A549 treated with Hydrocortisone at 1 μM for 4 hours (cell line): ENCODE measurements at places on chromosomes 1 and 21. TPM values are rescaled to one million over a fixed set of nuclear protein-coding genes. Genes with fewer than 3 reads are reported as not detected.

PCBP3 gene
- 1.1 to 1.2 TPM (median 1.2 TPM) in 5 replicates for total RNA-seq

PODN gene
- total RNA-seq: 0.05 TPM in 1 of 5 replicates, not detected in the others

TSSK3 gene
- 0.10 to 0.17 TPM (median 0.15 TPM) in 3 of 5 replicates, not detected in the others for total RNA-seq

CFHR5 gene
- total RNA-seq: not detected in 5 replicates

RALGPS2 gene
- 16.1 to 25.0 TPM (median 20.4 TPM) in 5 replicates for total RNA-seq

ASTN1 gene
- not detected in 5 replicates for total RNA-seq

ERICH3 gene
- total RNA-seq: not detected in 5 replicates

UHMK1 gene
- 13.6 to 24.9 TPM (median 19.5 TPM) in 5 replicates for total RNA-seq

UBQLN4 gene
- 34.3 to 41.2 TPM (median 40.5 TPM) in 5 replicates for total RNA-seq
